Ascending aorta (tissue), 2 donors: ENCODE measurements at places on chromosomes 16 and 17. TPM values are rescaled to one million over a fixed set of nuclear protein-coding genes. Genes with fewer than 3 reads are reported as not detected.

Gene LRRC46
- not detected for total RNA-seq

Gene CDK10
- 141 TPM for total RNA-seq

Gene KCNG4
- total RNA-seq: not detected

Gene CDC42EP4
- total RNA-seq: 104 TPM

Gene QPRT
- 5.7 TPM for total RNA-seq

Gene RAB26
- total RNA-seq: not detected

Gene CCL8
- not detected for total RNA-seq

Gene DNAH9
- not detected for total RNA-seq

Gene YBX2
- not detected for total RNA-seq

Gene KRTAP2-2
- total RNA-seq: not detected

Gene CD68
- total RNA-seq: 151 TPM

Gene NXPH3
- 30.3 TPM for total RNA-seq

Gene KRT24
- total RNA-seq: not detected

Gene ATP1B2
- 0.11 TPM for total RNA-seq
